ENCODE measurements at places on chromosomes 4 and X.

GRCh38 chr4:26721685-26722084, 137.8 kb downstream of the TBC1D19 start:
- no peak for DNase-seq

GRCh38 chrX:108270739-108271396, 167.4 kb downstream of the COL4A6 start:
- no peak for DNase-seq

DNA sequence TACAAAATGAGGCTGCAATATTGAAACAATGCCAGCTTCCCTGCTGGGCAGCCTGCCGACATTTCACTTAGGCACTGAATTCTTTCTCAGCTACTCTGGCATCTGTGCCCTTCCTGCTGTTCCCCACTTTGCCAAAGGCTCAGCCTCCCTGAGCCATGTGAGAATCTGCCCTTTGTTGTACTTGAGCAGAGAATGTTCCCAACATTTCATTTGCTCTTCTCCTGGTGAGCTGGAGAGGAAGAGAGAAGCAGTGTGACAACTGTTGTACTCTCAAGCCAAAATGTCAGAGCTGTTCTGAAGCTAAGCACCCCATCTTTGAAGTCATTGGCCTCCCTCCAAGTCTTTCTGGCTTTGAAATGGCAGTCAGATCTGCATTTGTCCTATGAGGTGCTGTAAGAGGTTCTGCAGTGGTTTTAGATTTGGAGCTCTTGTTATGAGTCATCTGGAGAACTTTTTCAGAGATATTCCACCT, 32.5 kb downstream of the LANCL3 start:
- no peak for DNase-seq

- no peak for DNase-seq
These were observed 10.1 kb upstream of the FGG start for GRCh38 chr4:154622598-154622997.

DNA sequence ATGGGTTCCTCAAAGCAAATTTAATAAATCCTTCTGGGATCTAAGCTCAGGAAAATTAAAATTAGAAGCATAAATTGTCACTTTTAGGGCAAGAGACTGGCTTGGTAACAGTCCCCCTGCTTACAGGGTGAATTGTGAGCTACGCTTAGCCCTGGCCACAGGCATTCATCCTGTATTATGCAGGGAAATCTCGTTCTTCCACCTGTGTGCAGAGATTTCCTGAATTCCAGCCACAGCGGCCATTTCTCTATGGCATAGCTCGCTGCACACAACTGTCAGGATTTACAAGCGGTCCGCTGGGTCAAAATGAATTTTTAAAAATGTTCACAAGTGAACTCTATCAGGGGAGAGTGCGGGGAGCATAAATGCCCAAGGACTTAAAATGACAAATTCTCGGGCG, 111.9 kb downstream of the DCTD start:
- no peak for DNase-seq

DNA sequence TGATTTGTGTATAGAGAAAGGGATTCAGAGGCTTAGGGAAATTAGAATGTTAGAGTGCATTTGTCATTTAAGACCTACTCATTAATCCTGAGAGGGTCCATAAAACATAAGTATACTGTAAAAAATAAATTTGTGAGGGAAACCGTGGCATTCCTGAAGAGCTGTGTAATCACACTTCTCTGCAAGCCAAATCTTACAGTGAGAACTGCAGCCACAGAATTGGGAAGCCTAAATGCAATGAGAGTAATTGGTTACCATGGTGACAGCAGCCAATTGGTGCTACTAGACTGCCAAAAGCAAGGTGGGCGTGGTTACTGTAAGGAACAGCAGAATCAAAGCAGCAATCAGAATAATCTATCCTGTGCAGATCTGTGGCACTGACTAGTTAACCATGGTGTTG, 345.2 kb upstream of the GRID2 start:
- DNase-seq = no peak

DNA sequence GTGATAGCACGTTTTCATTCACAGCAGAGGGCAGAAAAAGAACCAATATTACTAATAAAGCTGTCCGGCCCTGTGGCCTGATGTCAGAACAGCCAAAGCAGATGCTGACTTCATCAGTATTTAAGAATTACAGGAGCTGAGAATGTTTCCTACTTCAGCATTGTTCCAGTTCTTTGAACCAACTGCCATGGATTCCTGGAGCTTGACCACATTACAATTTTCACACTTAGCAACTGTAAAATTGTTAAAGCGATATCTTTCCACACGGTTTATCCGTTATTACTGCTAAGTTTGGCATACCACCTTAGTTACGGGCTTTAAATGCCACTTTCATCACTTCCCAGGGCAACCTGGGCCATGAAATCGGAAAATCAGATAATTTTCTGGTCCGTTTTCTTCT, 118.2 kb downstream of the EPHA5 start:
- no peak for DNase-seq

- DNase-seq = no peak
These were observed 18.8 kb upstream of the METAP1 start for GRCh38 chr4:98976716-98977115.

DNA sequence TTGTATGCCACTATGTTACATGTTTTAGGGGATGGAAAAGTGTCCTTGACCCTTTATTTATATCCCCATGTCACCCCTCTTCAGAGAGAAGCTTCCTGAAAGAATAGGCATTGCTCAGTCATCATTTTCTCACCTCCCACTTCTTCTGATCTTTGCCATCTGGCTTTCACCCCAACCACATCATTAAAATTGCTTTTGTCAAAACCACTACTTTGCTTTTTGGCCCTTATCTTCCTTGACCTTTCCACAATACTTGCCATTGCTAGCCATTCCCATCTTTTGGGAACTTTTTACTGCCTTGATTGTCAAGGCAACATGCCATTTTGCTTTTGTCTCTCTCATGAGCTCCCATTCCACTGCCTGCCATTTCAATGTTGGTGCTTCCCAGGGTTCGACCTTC, 14.9 kb upstream of the FAM9B start:
- DNase-seq = no peak

- no peak for DNase-seq
These were observed 112.7 kb downstream of the PPP4R3C start for GRCh38 chrX:27350476-27350875.

DNA sequence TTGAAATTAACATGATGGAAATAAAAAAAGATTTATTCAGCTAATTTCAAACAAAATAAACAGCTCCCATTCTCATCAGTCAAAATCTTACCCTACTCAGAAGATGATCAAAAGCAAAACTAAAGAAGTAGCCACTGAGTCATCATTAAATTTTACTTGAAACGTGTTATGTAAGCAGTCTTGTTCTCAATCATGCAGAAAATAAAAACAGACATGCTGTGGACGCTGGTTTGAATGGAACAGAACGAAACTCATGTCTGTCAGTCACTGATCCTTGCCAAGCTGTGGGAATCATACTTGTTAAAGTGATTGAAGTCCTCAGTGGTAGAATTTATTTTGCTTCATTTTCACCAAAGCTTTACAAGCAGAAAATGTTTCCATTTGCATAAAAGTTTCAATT, 77.2 kb upstream of the TLR3 start:
- DNase-seq = no peak

- no peak for DNase-seq
These were observed 84.3 kb downstream of the PDLIM5 start for GRCh38 chr4:94536049-94536448.

DNA sequence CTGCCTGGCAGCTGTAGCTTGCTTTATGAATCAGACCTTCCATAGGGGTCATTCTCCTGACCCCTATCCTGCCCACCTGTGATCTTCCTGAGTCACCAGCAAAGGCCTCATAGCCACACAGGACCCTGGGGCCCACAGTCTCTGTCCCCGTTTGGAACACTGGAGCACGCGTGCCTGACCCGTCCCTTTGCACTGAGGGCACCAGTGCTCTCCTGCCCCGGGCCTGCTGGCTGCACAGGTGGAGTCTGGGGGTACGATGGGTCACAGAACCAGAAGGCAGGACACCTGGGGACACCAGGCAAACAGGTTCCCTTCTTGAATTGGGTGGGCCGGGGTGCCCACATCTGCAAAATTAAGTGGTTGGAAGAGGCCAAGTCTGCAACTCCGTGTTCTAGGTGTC, 97.2 kb downstream of the CPZ start:
- DNase-seq = no peak
